ENCODE measurements at places on chromosomes 1 and 21. TPM values are rescaled to one million over a fixed set of nuclear protein-coding genes. Genes with fewer than 3 reads are reported as not detected.

- no peaks in the 10 kb centered on the region for H3K27me3 ChIP-seq
- H3K4me1 ChIP-seq, result peaks cover 22% of the 10 kb centered on the region
- no peaks in the 10 kb centered on the region for H3K36me3 ChIP-seq
- no peak overlapping the region for H3K4me3 ChIP-seq
Measured at GRCh38 chr1:14939527-14940284, 213.8 kb upstream of the TMEM51 start.

DNA sequence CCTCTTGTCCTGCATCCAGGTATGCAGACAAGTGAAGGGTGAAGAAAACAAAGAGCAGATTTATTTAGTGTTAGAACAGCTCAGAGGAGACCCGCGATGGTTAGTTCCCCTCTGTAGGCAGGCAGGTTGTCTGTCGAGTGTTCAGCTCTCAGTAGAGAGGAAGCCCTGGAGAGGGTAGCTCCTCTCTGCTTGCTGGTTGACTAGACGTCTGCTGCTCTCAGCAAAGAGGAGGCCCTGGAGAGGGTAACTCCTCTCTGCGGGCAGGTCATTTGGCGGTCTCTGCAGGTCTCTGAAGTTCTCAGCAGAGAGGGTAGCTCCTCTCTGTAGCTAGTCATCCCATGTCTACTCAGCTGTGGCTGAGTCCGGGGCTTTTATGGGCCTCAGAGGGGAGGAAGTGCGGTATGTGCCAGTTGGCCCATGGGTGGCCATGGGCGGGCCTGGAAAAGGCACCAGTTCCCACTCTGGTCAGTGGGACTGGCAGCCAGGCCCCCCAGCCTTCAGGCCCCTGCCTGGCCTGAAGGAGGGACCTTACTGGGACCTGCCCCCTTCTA is 13.4 kb downstream of the ZBTB40 start:
- H3K4me3 ChIP-seq, result no peak overlapping the region
- H3K36me3 ChIP-seq, result no peaks in the 10 kb centered on the region
- no peaks in the 10 kb centered on the region for H3K27me3 ChIP-seq
- H3K27ac ChIP-seq, result no peak overlapping the region
- no peak for DNase-seq

DNA sequence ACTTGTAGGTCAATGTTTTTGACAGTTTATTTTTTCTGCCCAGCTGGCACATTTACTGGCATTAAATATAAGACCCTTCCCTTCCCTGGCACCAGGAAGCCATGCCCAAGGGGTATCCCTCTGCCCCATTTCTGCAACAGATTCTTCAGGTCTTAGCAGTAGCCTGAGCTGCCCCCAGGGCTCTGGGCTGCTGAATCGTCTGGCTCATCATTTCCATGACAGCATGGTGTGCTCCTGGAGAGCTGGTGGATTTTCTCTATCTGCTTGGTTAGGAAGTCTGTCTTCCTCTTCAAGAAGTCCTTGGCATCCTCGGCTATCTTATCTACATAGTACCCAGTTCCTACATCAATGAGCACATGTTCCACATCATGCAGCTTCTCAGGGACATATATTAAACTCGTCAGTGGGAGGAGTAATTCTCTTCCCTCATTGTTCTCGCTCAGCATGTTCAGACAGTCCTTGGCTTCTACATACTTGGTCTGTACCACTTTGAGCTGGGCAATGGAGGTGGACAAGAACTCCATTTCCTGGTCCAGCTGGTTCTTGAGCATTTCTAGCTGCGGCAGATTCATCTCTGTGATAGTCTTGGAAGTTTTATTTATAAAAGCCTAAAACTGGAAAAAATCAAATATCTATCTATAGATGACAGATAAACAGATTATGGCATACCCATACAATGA is 23.5 kb downstream of the MIA3 start:
- H3K27ac ChIP-seq, result no peak overlapping the region
- H3K27me3 ChIP-seq, result no peaks in the 10 kb centered on the region
- no peaks in the 10 kb centered on the region for H3K36me3 ChIP-seq

CAMK1G gene
- polyA plus RNA-seq, result 7.6 TPM

DNA sequence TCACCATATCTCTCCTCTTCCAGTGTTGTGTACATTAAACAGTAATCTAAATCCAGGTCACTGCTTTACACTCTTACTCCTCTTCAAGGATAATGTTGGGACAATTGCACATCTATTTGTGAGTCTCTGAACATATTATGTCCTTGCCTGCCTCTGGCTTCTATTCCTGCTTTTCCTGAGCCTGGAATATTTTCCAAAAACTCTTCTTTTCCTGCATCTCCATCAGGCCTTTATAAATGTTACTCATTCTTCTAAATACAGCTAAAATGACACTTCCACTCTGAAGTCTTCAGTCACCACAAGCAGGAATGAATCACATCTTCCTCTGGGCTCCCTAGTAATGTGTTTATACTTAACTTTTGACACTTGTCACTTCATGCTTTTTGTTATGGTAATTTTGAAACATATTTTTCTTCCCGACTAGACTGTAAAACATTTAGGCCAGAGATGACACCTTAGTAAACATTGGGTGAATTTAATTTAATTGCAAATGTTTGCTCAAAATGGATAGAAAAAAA is 396.0 kb downstream of the LRRIQ3 start:
- no peak overlapping the region for H3K27ac ChIP-seq
- no peaks in the 10 kb centered on the region for H3K36me3 ChIP-seq
- H3K4me3 ChIP-seq, result no peak overlapping the region
- H3K4me1 ChIP-seq, result no peaks in the 10 kb centered on the region

GRCh38 chr1:234170622-234171021 is 202.6 kb upstream of the COA6 start:
- H3K27ac ChIP-seq, result no peak overlapping the region
- no peaks in the 10 kb centered on the region for H3K36me3 ChIP-seq
- H3K4me3 ChIP-seq, result no peak overlapping the region
- no peak for DNase-seq
- no peaks in the 10 kb centered on the region for H3K4me1 ChIP-seq

DNA sequence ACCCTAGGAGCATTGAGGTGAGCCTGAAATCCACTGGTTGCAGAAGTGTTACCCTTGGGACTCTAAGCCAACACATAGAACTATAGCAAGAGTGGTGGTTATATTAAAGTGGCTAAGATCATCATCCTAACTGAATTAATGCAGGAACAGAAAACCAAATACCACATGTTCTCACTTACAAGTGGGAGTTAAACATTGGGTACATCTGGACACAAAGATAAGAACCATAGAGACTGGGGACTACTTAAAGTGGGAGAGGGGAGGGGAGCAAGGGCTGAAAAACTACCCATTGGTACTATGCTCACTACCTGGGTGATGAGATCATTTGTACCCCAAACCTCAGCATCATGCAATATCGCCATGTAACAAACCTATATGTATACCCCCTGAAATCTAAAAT is 100.0 kb downstream of the SLC25A24 start:
- H3K36me3 ChIP-seq, result no peaks in the 10 kb centered on the region
- no peaks in the 10 kb centered on the region for H3K4me1 ChIP-seq
- H3K4me3 ChIP-seq, result no peak overlapping the region
